ENCODE measurements at places on chromosomes 6 and 20.

- H3K4me3 ChIP-seq = no peak overlapping the region
- no peak overlapping the region for H3K27ac ChIP-seq
- H3K27me3 ChIP-seq = no peaks in the 10 kb centered on the region
These were observed 48.6 kb upstream of the FAM8A1 start for GRCh38 chr6:17551383-17551958.

DNA sequence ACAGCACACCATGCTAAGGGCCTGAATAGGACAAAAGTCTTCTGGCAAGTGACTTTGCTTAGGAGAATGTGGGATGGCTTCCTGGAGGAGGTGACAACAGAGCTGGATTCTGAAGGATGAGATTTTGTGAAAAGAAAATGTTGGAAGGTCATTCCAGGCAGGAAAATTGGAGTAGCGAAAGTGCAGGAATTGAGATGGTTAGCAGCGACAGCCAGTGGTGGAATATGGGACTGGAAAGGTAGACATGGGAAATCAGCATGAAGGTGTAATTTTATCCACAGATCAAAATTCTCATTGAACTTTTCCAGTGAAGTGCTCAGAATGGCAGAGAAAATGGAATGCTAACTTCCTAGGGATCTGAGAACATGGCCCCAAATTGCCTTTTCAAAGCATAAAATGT, 5.7 kb upstream of the BACH2 start:
- peaks cover under 1% of the 10 kb centered on the region for H3K4me1 ChIP-seq
- no peak overlapping the region for H3K4me3 ChIP-seq
- no peak overlapping the region for H3K27ac ChIP-seq
- H3K36me3 ChIP-seq = no peaks in the 10 kb centered on the region
- no peaks in the 10 kb centered on the region for H3K27me3 ChIP-seq

DNA sequence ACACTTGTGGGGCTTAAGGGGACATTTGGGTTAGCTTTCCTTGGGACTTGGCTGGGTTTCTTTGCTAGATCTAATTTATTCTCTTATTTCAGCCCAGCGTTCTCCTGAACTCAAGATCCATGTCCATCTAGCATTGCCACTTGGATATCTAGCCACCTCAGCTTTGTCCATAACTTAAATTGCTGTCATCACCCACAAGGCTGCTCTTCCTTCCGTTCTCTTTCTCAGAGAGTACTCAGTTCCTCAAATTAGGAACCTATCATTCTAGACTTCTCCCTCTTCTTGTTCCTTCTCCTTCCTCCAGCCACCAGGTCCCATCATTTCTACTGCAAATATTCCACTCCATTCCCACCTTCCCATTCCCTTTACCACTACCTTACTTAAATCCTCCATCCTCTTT, 4.3 kb downstream of the SMIM26 start:
- no peaks in the 10 kb centered on the region for H3K27me3 ChIP-seq
- H3K36me3 ChIP-seq = peaks cover 21% of the 10 kb centered on the region
- no peak for DNase-seq
- H3K4me1 ChIP-seq = peaks cover 5% of the 10 kb centered on the region
- no peak overlapping the region for H3K27ac ChIP-seq

DNA sequence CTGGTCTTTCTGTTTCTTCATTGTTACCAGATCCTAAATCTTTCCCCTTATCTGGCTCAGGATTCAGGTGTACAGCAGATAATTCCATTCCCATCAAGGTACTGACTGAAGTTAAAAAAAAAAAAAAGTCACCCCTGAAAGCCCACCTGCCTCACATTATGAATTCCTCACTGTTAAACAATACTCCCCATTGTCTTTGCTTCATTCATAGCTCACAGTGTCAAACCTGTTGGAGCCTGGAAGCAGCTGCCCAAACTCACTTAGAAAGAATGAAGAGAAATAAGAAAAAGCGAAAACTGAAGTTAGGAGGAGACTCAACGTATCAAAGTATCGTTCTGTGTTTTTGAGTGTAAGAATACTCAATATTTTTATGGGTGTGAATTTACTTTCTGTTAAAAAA, 1.8 kb upstream of the DCBLD1 start:
- peaks cover 23% of the 10 kb centered on the region for H3K4me1 ChIP-seq
- peaks cover 52% of the 10 kb centered on the region for H3K27me3 ChIP-seq
- H3K36me3 ChIP-seq = no peaks in the 10 kb centered on the region
- no peak overlapping the region for H3K4me3 ChIP-seq
- no peak overlapping the region for H3K27ac ChIP-seq

DNA sequence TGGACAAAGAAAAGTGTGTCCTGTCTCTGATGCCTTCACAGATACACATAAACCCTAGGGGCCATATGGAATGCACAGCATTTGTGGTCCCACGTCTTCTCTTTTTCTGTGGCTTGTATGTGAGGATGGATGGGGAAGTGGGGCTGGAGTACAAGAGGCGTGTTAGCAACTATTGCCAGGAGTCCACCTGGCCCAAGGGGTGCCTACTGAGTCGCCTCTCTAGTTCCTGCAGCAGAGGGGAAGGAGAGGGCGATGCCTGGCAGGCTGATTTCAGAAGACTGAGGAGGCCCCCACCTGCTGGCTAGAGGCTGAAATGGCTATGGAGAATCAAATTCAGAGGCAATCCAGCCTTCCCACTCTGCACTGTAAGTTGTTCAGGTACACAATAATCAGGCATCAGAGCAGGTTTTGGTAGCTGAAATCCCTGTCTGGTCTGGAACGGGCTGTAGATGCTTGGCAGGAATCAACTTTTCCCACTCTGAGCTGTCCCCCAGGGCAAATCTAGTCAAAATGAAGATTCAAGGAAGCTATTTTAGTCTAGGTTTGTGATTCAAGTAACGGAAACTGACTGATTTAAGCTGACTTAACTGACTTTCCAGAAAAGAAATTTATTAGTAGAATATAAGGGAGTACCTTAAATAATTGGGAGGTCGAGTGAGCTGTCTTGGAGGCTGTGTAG, 14.9 kb upstream of the PPARD start:
- no peak overlapping the region for H3K27ac ChIP-seq
- peak; percentile 75 for DNase-seq
- H3K4me3 ChIP-seq = no peak overlapping the region
- no peaks in the 10 kb centered on the region for H3K27me3 ChIP-seq
- H3K36me3 ChIP-seq = peaks cover 2% of the 10 kb centered on the region

DNA sequence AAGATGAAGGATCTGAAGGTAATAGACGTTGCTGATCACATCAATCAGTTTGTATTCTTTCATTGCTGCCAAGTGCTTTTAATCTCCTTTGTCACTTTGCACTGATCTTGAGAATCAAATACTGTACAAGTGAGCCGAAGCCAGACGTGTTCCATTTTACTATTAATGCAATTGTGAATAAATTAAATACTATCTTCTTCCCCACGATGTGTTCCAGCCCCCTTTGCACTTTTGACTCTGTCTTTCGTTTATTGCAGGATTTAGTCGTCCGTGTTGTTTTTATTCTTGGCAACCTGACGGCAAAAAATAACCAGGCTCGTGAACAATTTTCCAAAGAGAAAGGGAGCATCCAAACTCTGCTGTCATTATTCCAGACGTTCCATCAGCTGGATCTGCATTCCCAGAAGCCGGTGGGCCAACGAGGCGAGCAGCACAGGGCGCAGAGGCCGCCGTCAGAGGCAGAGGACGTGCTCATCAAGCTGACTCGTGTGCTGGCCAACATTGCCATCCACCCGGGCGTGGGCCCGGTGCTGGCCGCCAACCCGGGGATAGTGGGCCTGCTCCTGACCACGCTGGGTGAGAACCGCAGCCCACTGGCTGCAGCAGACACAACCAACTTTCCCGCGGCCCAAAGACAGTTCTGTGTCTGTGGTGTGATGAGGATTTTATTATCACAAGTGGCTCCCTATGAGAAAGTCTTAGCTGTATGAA, 104.7 kb downstream of the ARMC2 start:
- H3K27ac ChIP-seq = no peak overlapping the region
- no peak overlapping the region for H3K4me3 ChIP-seq

DNA sequence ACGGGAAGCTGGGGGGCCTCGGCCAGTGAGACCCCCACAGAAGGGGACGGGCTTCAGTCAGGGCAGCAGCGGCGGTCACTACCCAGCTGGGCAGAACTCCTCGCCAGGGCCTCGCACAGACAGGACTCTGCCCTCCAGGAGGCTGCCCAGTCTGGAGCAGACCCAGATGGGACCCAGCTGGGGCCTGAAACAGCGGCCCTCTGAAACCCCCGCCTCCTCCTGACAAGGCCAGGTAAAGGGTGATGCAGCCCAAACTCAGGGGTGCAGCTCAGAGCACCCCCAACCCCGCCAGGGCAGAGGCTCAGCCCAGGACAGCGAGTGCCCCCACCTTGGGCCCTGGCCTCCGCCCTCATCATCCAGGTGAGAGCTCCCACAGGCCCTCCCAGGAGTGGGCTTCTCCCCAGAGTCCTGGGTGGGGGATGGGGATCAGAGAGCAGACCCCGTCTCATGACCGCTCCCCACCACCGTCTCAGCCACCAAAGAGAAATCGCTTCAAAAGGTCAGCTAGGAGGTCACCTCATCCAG, 2.2 kb downstream of the EEF1A2 start:
- peaks cover 8% of the 10 kb centered on the region for H3K4me1 ChIP-seq
- H3K27ac ChIP-seq = no peak overlapping the region
- peak overlapping the region; percentile 63 for H3K4me3 ChIP-seq
- DNase-seq = no peak

DNA sequence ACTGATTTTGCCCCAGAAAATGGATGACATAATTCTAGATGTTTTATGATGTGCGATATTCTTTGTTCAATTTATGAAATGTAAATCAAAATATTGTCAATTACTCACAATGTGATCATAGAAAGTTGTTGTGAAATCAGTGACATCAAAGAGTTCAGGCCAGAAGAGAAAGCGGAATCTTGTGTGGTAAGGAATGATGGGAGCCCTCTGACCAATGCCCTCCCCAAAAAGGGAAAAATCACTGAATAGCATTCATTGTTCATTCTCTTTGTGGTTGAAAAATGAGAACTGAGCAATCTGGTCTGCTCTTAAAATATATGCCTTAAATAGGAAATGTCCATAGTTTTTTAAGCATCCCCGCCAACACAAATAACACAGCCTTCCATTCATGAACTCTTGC, 247.1 kb upstream of the GRIK2 start:
- no peak overlapping the region for H3K4me3 ChIP-seq
- H3K27ac ChIP-seq = no peak overlapping the region
- H3K27me3 ChIP-seq = no peaks in the 10 kb centered on the region
- H3K36me3 ChIP-seq = no peaks in the 10 kb centered on the region

- H3K4me1 ChIP-seq = no peaks in the 10 kb centered on the region
- H3K27me3 ChIP-seq = peaks cover 10% of the 10 kb centered on the region
- no peaks in the 10 kb centered on the region for H3K36me3 ChIP-seq
- DNase-seq = no peak
- H3K4me3 ChIP-seq = no peak overlapping the region
- H3K27ac ChIP-seq = no peak overlapping the region
These were observed 47.3 kb upstream of the TTPAL start for GRCh38 chr20:44428174-44429016.

- no peak overlapping the region for H3K27ac ChIP-seq
- H3K4me1 ChIP-seq = peaks cover 18% of the 10 kb centered on the region
- DNase-seq = no peak
- H3K27me3 ChIP-seq = no peaks in the 10 kb centered on the region
These were observed 1.1 kb downstream of the MYLK2 start for GRCh38 chr20:31820228-31820627.

DNA sequence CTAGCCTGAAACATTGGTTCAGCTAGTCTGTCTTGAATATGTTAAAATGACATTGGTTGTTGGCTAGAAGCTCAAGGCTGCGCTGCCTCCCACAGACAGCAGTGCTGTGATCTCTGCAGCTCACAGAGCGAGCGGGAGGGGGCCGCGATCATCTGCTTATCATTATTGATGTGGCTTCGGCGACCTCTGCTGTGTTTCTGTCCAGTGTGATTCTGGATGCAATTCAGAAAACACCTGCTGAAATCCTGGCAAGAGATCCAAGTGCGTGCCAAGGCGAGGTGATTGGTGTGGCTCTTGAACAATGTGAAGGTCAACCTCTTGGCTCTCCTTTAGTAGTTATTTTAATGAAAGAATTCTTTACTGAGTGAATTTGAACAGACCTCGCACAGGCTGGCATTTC, 142.3 kb upstream of the SASH1 start:
- peaks cover 7% of the 10 kb centered on the region for H3K4me1 ChIP-seq
- H3K4me3 ChIP-seq = no peak overlapping the region
- H3K36me3 ChIP-seq = no peaks in the 10 kb centered on the region

- H3K4me1 ChIP-seq = peaks cover 11% of the 10 kb centered on the region
- peak; percentile 40 for DNase-seq
- no peaks in the 10 kb centered on the region for H3K27me3 ChIP-seq
- H3K4me3 ChIP-seq = peak overlapping the region; percentile 73
- H3K27ac ChIP-seq = no peak overlapping the region
- no peaks in the 10 kb centered on the region for H3K36me3 ChIP-seq
These were observed 46.9 kb upstream of the TRIM26 start for GRCh38 chr6:30260036-30260504.

GRCh38 chr20:504632-505075, 38.9 kb downstream of the CSNK2A1 start:
- no peaks in the 10 kb centered on the region for H3K4me1 ChIP-seq
- no peaks in the 10 kb centered on the region for H3K27me3 ChIP-seq
- DNase-seq = no peak
- peaks cover 74% of the 10 kb centered on the region for H3K36me3 ChIP-seq

DNA sequence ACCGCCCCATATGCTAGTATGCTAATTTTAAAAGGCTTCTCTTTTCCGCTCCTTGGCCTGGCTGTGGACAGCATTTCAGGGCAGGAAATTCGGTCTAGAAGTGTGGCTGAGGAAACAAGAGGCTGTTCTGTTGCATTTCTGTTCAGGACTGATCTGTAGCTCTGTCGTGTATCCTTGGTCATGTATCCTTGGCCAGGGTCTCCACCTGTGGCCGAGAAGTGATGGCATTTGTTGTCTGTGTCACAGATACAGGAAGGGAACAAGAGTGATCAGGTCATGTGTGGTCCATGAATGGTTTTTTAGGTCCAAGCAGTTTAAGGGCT, 300.5 kb upstream of the SUPT3H start:
- DNase-seq = peak; percentile 35
- H3K4me1 ChIP-seq = peaks cover 23% of the 10 kb centered on the region
- H3K27ac ChIP-seq = no peak overlapping the region
- H3K27me3 ChIP-seq = no peaks in the 10 kb centered on the region
- H3K36me3 ChIP-seq = no peaks in the 10 kb centered on the region

DNA sequence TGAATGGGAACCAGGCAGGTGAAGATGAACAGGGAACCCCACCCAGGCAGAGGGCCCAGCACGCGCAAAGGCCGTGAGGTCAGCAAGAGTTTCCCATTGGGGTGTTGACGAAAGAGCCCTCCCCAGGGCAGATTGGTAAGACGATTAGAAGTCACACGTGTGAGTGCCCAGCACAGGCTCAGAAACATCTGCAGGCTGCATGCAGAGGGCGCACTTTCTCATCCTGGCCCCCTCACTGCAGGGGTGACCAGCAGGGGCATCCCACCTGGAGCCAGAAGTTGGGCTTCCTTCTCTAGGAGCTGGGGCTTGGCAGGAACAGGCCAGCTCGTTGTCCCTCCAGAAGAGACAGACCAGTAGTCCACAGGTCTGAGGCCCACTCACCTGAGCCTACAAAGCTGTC, 38.4 kb downstream of the VSTM2L start:
- DNase-seq = no peak
- no peaks in the 10 kb centered on the region for H3K4me1 ChIP-seq
- H3K4me3 ChIP-seq = no peak overlapping the region

GRCh38 chr6:37738216-37738615, 40.5 kb upstream of the MDGA1 start:
- peaks cover 10% of the 10 kb centered on the region for H3K27me3 ChIP-seq
- DNase-seq = no peak
- H3K27ac ChIP-seq = no peak overlapping the region
- H3K4me1 ChIP-seq = peaks cover 2% of the 10 kb centered on the region
- no peak overlapping the region for H3K4me3 ChIP-seq
- H3K36me3 ChIP-seq = no peaks in the 10 kb centered on the region

- no peak overlapping the region for H3K27ac ChIP-seq
- peaks cover 9% of the 10 kb centered on the region for H3K27me3 ChIP-seq
- H3K4me1 ChIP-seq = no peaks in the 10 kb centered on the region
- no peaks in the 10 kb centered on the region for H3K36me3 ChIP-seq
- no peak overlapping the region for H3K4me3 ChIP-seq
These were observed 5.6 kb upstream of the STX16 start for GRCh38 chr20:58645412-58645968.
